ENCODE measurements at places on chromosomes 2 and 18. TPM values are rescaled to one million over a fixed set of nuclear protein-coding genes. Genes with fewer than 3 reads are reported as not detected.

Gene CGREF1
- 0.72 TPM for total RNA-seq

DNA sequence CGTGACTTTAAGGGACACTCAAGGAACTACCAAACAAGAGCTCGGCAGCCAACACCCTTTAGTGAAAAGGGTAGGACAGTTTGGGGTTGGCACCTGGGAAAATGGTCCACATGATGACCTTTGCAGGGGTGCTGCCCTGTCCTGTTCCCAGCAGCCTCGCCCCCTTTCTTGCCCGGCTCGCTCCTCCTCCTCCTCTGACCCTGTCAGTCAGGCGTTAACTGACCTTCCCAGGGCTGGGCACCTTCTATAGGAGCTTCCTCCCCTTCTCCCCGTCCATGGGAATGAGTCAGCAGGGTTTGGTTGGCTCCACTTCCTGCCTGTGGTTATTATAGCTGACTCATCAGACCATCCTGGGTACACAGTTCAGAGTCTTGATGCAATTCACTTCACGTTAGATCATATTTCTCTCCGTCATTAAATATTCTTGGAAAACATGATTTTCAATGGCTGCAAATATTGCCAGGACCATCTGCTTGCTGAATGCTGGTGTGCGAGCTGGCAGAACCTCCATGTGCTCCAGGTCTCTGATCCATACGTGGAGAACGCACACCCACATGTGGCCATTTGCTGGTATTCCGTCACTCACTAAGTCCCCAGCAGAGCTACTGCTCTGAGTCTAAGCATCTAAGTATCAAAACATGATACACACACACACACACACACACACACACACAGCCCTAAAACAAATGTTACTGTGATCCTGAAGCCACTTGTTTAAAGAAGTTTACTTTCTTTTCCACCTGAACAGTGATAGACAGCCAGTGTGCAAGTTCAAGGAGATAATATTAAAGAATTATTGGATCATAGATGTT, 185.0 kb downstream of the ANAPC1 start:
- no peak overlapping the region for H3K4me3 ChIP-seq
- no peaks in the 10 kb centered on the region for H3K27me3 ChIP-seq
- H3K36me3 ChIP-seq, result no peaks in the 10 kb centered on the region
- peak overlapping the region; percentile 91 for H3K27ac ChIP-seq

DNA sequence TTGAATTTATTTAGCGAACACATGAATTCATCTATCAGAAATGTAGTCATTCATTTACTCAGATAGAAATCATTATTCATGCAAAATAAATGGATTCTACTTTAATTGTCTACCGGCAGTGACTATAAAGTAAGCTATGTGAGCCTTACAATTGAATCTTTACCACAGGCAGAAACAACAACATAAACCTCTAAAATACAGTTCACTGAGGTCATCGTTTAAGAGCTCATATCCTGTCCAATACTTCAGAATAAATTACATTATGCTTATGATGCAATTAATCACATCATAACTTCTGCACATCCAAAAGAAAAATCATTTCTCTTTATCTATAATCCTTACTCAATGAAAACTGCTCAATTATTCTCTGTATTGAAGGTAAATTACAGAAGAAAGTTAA, 244.7 kb downstream of the HNMT start:
- H3K4me3 ChIP-seq, result no peak overlapping the region
- DNase-seq, result no peak
- no peak overlapping the region for H3K27ac ChIP-seq
- H3K4me1 ChIP-seq, result no peaks in the 10 kb centered on the region
- H3K27me3 ChIP-seq, result no peaks in the 10 kb centered on the region
- H3K36me3 ChIP-seq, result no peaks in the 10 kb centered on the region

Gene SEPTIN2
- total RNA-seq, result 162 TPM

Gene NOSTRIN
- 50.9 TPM for total RNA-seq

- H3K36me3 ChIP-seq, result no peaks in the 10 kb centered on the region
- H3K27ac ChIP-seq, result no peak overlapping the region
- H3K27me3 ChIP-seq, result no peaks in the 10 kb centered on the region
- H3K4me1 ChIP-seq, result no peaks in the 10 kb centered on the region
- H3K4me3 ChIP-seq, result no peak overlapping the region
- no peak for DNase-seq
Observed at GRCh38 chr18:71021030-71021362, 732.2 kb downstream of the SOCS6 start.

GRCh38 chr2:77054938-77055337, 467.2 kb downstream of the LRRTM4 start:
- no peak overlapping the region for H3K4me3 ChIP-seq
- DNase-seq, result no peak
- no peaks in the 10 kb centered on the region for H3K36me3 ChIP-seq
- no peaks in the 10 kb centered on the region for H3K4me1 ChIP-seq
- H3K27me3 ChIP-seq, result no peaks in the 10 kb centered on the region
- no peak overlapping the region for H3K27ac ChIP-seq

DNA sequence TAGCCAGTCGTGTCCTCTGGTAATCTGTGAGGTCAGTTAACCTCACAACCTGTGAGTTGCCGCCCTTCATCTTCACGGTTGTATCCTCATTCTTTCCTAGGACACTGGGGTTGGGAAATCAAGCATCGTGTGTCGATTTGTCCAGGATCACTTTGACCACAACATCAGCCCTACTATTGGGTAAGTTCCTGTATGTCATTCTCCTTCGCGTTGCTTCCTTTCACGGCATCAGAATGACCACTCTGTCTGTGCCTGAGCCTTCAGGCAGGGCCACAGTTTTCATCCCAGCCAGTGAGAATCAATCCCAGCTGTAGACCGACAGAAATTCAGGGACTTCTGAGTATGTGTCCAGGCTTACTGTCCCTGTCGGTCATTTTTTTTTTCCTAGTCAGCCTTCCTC, 67.1 kb downstream of the RAB31 start:
- H3K27me3 ChIP-seq, result no peaks in the 10 kb centered on the region
- no peak for DNase-seq
- H3K4me1 ChIP-seq, result peaks cover 8% of the 10 kb centered on the region
- H3K36me3 ChIP-seq, result peaks cover 8% of the 10 kb centered on the region
- H3K27ac ChIP-seq, result no peak overlapping the region
- H3K4me3 ChIP-seq, result no peak overlapping the region

Gene FIGLA
- not detected for total RNA-seq

DNA sequence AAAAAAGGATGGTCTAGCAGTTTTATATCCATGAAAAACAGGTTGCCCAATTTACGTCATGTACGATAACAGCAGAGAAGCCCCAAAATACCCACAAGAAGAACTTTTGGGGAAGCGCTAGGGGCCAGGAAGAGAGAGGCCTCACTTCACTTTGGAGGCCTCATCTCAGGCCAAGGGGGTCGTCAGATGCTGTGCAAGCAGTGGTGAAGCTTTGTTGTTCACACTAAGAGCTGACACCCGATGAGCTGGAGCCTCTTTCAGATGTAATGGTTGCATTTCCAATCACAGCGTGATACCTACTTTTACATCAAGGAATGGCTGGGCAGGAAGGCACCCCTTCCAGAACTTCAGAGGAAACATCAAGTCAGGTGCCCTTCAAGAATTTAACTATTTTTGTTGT, 242.3 kb upstream of the PXDN start:
- H3K4me3 ChIP-seq, result no peak overlapping the region
- H3K27ac ChIP-seq, result no peak overlapping the region
- no peaks in the 10 kb centered on the region for H3K4me1 ChIP-seq
- H3K27me3 ChIP-seq, result peaks cover 3% of the 10 kb centered on the region
- no peak for DNase-seq
- no peaks in the 10 kb centered on the region for H3K36me3 ChIP-seq

GRCh38 chr18:61216051-61216450, 117.2 kb upstream of the CDH20 start:
- H3K4me3 ChIP-seq, result no peak overlapping the region
- no peak for DNase-seq
- H3K4me1 ChIP-seq, result no peaks in the 10 kb centered on the region
- H3K27me3 ChIP-seq, result no peaks in the 10 kb centered on the region
- H3K27ac ChIP-seq, result no peak overlapping the region

GRCh38 chr2:1817256-1818051, 73.1 kb upstream of the PXDN start:
- no peaks in the 10 kb centered on the region for H3K4me1 ChIP-seq
- H3K4me3 ChIP-seq, result no peak overlapping the region
- DNase-seq, result peak; percentile 91
- no peaks in the 10 kb centered on the region for H3K36me3 ChIP-seq
- no peak overlapping the region for H3K27ac ChIP-seq
- H3K27me3 ChIP-seq, result peaks cover 42% of the 10 kb centered on the region

Gene UGT1A3
- total RNA-seq, result not detected

DNA sequence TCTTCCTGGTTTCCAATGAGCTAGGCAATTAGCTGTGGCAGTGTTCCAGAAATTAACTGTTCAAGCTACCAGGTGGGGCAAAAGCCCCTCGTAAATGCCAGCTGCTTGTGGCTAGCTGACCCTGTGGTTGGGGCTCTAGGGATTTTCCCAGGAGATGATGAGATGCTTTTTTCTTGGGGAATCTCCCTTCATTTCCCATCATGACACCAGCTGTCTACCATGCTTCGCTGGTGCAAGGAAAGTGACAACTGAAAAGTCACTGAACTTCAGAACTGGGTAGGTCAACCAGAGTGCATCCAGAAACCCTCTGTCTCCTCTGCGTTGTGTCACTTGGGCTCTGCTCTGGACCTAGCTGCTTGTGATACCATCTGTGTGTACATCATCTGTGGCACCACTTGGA, 386.5 kb upstream of the DCC start:
- no peak overlapping the region for H3K27ac ChIP-seq
- no peaks in the 10 kb centered on the region for H3K36me3 ChIP-seq
- H3K4me1 ChIP-seq, result no peaks in the 10 kb centered on the region
- no peaks in the 10 kb centered on the region for H3K27me3 ChIP-seq
- H3K4me3 ChIP-seq, result no peak overlapping the region

Gene DNER
- total RNA-seq, result not detected

- no peak overlapping the region for H3K27ac ChIP-seq
- H3K36me3 ChIP-seq, result no peaks in the 10 kb centered on the region
- DNase-seq, result no peak
- H3K4me3 ChIP-seq, result no peak overlapping the region
- H3K4me1 ChIP-seq, result no peaks in the 10 kb centered on the region
Observed at GRCh38 chr18:51765606-51766360, 568.3 kb upstream of the MEX3C start.

GRCh38 chr2:208607694-208608093, 201.1 kb downstream of the PTH2R start:
- no peak overlapping the region for H3K27ac ChIP-seq
- H3K27me3 ChIP-seq, result no peaks in the 10 kb centered on the region
- no peaks in the 10 kb centered on the region for H3K36me3 ChIP-seq
- DNase-seq, result no peak
- H3K4me1 ChIP-seq, result no peaks in the 10 kb centered on the region

- H3K4me3 ChIP-seq, result no peak overlapping the region
- peaks cover 22% of the 10 kb centered on the region for H3K4me1 ChIP-seq
- no peak for DNase-seq
- H3K27ac ChIP-seq, result peak overlapping the region; percentile 68
- H3K27me3 ChIP-seq, result no peaks in the 10 kb centered on the region
Observed at GRCh38 chr2:145750612-145751011, 1230.7 kb upstream of the ZEB2 start.

Gene C1D
- 21.3 TPM for total RNA-seq

Measured in K562 (cell line).